Stimulated activated CD8-positive, alpha-beta memory T cell treated with anti-CD3 and anti-CD28 coated beads, Interleukin-2, amount 100 ng/mL, for 1 hour (primary cell): ENCODE measurements at places on chromosomes 5 and 9.

DNA sequence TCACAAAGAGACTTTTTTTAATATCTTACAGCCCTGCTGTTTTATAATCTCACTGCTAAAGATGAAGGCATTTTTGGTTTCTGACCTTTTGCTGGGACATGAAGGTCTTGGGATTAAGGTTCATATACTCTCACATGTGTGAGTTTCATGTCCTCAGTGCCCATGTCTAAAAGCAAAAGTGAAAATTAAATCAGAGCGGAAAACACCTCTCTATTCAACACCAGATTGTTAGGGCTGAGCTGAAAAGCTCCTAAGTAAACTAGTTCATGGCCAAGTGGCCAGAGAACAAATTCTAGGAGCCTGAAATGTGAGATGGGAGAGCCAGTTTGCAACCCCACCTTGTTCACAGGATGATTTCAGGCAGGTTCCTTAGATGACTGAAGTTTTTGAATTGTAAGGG lies 110.9 kb downstream of the GRIA1 start:
- no peak for DNase-seq

DNA sequence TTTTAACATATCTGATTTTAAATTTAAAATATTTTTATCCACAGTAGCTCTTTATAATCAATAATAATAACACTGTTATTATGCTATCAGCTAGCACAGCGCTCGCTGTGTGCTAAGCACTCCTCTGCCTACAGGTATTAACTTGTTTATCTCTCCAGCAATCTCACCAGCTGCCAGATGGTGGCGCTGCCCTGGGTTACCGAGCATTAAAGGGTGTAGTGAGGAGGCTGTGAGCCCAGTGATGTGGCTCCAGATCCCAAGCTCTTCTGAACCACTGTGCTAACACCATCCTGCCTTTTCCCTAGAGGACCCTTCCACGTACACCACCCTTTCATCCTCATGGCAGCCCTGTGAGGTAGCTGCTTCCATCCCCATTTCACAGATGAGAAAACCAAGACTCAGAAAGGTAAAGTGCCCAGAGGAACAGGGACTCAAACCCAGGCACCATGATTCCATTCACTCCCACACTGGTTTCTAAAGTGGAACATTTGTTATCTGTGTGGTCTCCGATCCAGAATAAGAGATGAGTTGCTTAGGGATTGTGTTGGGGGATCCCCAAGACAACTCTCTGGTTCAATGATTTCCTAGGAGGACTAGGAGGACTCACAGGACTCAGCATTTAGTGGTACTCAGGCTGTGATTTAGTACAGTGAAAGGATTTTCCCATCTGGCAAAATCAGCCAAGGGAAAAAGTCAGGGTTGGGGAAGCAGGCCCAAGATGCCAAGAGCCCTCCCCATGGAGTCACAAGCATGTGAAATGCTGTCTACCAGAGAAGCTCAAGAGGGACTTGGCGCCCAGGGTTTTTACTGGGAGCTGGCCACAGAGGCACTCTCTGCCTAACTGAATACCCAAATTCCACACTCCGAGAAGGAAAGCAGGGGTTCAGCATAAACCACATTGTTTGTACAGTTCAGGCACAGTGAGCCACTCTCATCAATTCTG lies 7.0 kb downstream of the IGFBPL1 start:
- DNase-seq = no peak

- no peak for DNase-seq
Observed at GRCh38 chr5:150184006-150184405, 5.9 kb upstream of the SLC6A7 start.

DNA sequence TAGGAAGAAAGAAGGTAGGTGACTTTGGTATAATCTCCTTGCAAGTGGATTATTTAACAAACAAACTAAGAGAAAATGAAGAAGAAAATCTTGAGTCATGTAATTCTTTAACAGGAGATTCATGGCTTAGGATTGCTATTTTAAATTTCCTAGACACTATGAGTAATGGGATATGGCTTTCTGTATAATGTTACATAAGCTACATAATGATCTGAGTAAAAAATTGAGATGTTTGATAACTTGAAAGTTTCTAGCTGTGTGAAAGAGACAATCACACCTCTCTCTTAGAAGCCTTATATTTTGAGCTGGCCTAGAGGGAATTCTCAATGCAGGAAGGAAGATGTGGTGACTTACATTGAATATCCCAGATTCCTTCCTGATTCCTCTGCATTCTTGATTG lies 92.5 kb downstream of the CDH9 start:
- no peak for DNase-seq

DNA sequence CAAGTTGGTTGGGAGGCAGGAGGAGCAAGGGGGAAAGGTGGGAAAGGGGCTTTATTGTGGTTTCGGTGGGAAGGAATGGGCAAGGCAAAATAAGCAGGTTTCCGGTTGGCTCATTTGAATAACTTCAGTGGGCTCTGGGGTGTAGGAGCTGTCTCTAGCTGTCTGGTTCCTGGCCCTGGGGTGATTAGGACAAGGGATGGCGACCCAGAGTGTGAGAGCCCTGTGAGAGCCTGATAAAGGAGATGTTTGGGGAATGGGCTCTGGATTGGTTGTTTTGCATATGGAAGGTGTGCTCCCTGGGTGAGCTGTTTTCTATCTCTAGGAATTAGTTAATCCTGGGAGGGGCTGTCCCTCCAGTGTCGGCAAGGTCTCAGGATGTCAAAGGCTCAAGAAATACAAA lies 15.4 kb downstream of the ANKRD34B start:
- DNase-seq = no peak

DNA sequence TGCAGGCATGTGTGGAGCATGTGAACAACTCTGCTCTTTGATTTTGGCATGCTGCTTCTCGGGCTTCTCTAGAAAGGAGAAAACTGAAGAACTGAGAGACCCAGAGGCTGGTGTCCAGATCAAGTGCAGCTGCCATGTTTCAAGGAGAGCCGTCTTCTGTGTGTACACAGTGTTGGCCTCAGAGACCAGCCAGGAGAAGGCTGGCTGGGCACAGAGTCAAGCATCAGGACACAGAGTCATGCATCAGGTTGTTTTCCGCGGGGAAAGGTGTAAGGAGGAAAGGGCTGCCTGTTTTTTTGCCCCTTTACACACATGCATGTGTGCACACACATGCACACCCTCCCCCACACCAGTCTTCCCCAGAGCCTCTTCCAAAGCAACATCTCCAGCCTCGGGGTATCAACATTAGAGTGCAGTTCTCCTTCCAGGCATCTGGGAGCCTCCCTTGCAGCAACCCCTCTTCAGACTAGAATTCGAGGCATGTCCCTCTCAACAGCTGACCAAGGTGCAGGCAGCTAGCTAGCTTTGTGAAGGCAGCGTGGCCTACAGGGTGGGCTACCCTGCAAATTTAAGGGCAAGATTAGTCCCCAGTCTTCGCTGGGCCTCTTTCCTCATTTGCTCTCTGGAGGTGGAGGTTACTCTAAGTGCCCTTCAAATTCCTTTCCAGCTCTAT lies 180.9 kb downstream of the AOPEP start:
- no peak for DNase-seq

GRCh38 chr5:148776780-148777179 lies 49.6 kb upstream of the ADRB2 start:
- no peak for DNase-seq

DNA sequence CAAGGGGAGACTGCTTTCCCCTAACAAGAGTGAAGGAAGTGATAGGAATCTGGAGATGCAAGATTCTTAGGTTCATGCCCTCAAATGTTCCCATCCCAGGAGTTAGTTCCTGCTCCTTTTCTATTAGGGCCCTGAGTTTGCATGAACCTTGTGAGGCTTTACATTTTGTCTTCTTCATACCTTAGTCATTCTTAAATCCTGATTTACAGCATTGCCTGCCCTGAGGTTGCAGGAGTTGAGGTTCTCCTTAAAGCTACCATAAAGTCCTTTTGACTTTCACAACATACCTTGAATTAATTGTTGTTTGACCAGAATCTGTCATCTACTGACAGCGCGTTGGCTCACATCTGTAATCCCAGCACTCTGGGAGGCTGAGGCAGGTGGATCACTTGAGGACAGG lies 151.5 kb upstream of the ABCA1 start:
- DNase-seq = no peak
